ENCODE measurements at places on chromosomes 16 and 17.

DNA sequence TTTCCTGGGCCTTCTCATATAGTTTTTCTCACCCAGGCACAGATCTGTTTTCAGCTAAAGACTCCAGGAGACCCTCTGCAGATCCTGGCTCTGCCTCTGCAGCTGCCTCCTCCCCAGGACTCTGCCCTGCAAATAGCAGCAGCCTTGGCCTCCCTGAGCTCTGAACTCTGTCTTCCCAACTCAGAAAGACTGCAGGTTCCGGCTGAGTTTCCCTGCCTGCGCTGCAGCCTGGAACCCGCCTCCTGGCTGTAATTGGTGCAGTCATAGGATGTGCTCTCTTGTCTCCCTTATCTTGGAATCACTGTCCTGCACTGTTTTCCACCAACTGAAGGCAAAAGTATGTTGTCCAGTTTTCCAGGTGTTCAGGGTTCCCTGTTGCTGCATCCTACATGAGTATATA, 14.3 kb upstream of the DNASE1 start:
- no peak for DNase-seq

- peak; percentile 76 for DNase-seq
These were observed 31.2 kb downstream of the CTU2 start for GRCh38 chr16:88737298-88738150.

GRCh38 chr17:16987830-16988601, 16.1 kb upstream of the TNFRSF13B start:
- peak; percentile 44 for DNase-seq

GRCh38 chr17:46851029-46851741, at the start of gene WNT9B:
Gene WNT9B, plus strand, starts transcription at chr17:46851583. Its CDS starts 56 bp downstream, at chr17:46851639.
- DNase-seq = peak; percentile 6

- no peak for DNase-seq
These were observed 20.4 kb upstream of the PPM1D start for GRCh38 chr17:60579551-60579950.

DNA sequence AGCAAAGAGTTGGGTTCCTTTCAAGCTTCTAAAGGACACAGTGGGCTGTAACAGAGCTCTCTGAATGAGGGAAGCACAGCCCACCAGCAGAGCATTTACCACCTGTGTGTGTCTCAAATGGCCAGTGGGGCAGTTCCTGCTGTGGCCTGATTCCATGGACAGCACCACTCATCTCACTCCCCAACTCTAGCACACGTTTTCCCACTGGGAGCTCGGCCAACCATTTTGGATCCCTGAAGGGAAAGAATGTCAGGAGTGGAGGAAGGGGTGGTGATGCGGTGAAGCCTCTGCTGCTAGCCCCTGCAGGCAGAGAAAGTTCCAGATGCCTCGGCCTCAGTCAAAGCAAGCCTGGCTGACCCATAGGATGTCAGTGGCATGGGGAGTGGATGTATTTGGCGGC, 86.6 kb downstream of the PLXDC1 start:
- DNase-seq = no peak

GRCh38 chr17:31392856-31393748, 1.6 kb downstream of the RAB11FIP4 start:
- no peak for DNase-seq

DNA sequence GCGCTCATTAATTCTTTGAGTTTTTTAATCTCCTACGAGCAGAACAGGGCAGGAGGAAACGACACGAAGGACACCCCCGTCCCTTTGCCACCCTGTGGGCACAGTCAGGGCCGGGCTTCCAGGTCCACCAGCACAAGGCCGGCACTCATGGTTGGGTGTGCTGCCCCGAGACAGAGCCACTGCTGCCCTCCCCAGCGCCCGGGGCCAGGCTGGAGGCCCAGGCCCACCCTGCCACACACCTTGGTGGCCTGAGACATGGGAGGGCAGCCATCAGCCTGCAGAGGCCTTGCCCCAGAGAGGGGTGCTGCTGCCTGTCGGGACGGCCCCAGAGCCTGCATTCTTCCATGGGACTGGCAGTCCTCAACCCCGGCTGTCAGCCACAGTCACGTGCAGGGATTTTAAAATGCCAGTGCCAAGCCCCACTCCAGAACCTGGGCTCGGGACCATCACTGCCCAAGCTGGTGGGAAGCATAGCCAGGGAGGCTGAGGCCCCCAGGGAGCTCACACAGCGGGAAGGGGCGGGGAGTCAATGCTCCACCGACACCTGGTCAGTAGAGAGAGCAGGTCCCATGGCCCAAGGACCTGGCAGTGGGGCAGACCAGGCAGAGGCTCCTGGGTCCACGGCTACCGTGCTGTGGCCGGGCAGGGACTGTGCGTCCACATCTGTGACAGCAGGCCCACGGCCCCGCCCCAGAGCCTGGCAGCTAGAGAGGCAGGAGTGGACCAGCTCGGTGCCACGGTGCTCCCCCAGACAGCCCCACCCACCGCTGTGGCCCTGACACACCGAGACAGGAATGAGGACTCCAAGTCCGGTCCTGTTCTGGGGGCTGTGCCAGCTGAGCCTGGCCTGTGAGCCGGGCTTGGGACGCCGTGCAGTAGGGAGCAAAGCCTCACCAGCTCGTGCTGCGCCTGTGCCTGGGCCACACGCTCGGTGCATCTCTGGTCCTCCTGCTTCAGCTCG, 27.5 kb downstream of the CEP131 start:
- no peak for DNase-seq

DNA sequence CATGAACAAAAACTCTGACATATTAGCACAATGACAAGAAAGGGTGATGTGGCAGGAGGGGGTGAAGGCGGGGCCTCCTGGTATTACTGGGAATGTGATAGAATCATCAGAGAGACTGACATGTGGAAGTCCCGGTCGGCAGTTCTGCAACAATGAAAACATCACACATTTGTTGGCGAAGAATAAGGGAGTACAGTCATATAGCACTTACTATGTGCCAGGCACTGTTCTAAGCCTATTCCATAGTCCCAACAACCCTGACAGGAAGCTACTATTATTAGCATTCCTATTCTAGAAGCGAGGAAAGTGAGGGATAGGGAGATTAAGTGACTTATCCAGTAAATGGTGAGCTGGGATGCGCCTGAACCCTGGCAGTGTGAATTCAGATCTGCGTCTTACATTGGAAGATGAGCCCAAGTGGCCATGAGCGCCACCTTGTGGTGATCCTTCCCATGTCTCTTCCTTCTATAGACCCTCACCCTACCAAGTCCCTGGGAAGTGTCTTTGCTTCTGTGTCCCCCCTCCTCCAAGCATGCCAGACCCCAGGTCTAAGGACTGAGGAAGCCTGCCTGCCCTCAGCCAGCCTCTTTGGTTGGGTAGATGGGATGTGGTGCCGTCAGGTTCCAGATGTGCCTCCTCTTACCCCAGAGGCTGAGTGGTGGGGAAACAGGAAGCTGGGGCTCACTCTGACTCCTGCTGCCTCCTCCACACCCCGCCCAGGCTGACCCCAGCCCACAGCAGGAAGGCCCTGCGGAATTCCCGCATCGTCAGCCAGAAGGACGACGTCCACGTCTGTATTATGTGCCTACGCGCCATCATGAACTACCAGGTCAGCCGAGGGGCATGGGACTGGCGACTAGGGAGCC, 14.0 kb downstream of the FMNL1 start:
- peak; percentile 84 for DNase-seq

DNA sequence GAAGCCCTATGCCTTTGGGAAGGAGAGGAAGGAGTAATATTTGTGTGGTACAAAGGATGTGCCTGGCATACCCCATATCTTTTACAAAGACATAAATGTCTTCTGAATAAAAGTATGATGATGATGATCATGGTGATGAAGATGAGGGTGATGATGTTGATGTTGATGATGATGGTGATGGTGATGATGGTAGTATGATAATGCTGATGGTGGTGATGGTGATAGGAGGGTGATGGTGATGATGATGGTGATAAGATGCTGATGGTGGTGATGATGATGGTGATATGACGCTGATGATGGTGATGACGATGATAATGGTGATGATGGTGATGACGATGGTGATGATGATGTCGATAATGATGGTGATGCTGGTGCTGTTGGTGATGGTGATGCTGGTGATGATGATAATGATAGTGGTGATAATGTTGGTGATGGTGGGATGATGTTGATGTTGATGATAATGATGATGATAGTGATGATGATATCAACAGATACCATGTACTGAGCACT, 684.2 kb downstream of the WWOX start:
- no peak for DNase-seq

DNA sequence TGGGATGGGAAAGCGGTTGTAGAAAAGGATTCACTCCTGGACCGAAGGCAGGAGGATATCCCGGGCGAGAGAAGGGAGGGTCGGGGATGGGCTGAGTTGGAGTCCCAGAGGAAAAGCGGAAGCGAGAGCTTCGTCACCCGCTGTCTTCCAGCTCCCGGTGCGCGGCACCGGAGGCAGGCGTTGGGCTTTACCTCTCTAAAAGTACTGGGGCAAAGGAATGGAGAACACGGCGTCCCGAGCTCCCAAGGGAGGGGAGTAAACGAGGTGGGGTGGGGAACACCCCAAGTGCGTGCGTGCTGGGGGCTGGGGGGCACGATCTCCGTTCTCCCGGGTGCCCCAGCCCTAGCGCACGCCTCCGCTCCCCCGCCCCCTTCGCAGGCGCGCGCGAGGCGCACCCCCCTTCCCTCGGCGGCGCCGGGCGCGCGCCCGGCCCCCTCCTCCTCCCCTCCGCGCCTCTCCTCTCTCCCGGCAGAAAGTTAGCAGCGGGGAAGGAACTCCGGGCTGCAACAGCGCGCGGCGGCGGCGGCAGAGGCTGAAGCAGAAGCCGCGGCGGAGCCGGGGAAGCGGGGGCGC, at the start of gene HS3ST4:
Gene HS3ST4, plus strand, starts transcription at position 441 of the 573 bp plus-strand sequence.
- no peak for DNase-seq

DNA sequence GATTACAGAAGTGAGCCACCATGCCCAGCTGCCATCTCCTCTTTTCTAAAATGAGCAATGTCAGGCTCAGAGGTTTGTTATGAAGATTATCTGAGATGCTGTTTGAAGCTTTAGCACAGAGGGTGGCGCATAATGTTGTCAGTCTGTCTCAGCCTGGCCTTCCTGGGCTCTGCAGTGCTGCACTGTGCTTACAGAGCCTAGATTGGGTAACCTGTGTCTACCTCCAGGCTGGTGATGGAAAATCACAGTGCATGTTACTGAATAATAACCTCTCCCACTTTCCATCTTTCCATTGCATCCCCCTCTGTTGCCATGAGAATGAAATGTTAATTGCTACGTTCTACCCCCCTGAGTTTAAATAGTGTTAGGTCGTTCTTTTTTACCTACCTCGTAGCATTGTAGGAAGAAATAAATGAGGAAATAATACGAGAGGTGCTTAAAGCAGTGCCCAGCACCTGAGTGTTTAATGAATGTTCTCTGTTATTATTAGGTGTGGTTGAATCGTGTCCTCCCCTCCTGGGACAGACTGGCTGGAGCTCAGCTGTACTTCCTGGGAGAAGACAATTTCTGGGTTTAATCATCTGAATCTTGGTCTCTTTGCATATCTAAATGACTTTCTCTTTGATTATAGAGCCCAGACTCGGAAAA, 6.2 kb downstream of the LDAF1 start:
- no peak for DNase-seq

- DNase-seq = no peak
These were observed 99.6 kb downstream of the SKAP1 start for GRCh38 chr17:48330421-48330820.

DNA sequence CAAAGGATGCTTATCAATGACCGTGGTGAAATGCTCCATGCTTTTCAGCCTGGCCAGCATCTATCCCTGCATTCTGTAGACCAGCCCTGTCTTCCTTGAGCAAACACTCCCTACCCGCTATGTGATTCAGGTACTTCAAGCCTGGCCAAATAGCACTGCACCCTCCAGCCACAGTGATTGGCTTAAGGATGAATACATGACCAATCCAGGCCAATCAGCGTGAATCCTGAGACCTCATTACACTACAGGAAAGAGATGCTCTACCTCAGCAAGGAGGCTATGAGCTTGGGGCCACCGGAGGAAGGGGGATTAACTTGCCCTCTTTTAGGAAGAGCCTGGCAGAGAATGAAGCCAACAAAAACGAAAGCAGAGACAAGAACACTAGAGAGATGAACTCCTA, 162.5 kb downstream of the ZNF423 start:
- DNase-seq = no peak

DNA sequence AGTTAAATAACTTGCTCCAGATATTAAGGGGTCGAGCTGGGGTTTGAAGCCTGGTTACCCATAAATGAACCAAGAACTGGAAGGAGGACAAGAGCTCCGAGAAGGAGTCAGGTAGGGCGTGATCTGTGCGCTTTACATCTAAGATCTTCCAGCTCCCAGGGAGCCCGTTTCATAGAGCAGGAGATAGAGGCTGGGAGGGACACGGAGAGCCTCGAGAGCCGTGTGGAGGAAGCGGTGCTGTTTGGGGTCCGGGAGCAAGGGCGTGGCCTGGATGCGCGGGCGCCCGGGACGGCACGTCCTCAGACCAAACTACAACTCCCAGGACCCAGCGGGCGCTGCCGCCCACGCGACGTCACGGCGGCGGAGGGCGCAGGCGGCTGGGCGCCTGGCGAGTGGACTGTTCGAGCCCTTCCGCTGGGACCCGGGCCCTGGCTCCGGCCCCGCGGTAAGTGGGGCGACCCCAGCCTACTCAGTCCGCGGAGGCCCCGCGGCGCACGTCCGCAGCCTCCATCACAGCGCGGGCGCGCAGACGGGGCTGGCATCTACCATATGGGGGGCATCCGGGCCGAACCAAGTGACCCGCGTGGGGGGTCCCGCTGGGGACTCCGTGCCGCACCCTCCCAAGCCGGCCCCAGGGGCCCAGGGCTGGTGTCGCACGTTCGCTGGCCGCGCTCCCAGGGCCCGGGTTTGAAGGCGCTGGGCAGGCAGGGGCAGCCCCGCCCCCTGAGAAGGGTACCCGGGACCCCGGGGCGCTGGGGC, at the start of gene BCKDK:
Gene BCKDK, plus strand, starts transcription at position 352 of the 759 bp plus-strand sequence. CDS start 838 bp downstream, outside the sequence.
- DNase-seq = peak; percentile 61

- no peak for DNase-seq
These were observed 27.1 kb downstream of the CDRT4 start for GRCh38 chr17:15440347-15440746.

All from activated CD4-positive, alpha-beta T cell treated with anti-CD3 and anti-CD28 coated beads for 4 hours (primary cell).